Osteocyte (in vitro differentiated cells): ENCODE measurements at places on chromosomes 11 and 22. TPM values are rescaled to one million over a fixed set of nuclear protein-coding genes. Genes with fewer than 3 reads are reported as not detected.
A peak's percentile ranks its signal among the peaks of the same experiment; 100 is the strongest.

The LSP1 gene
- total RNA-seq = 26.9 and 29.5 TPM in 2 replicates

GRCh38 chr11:110984147-110984546 is 261.4 kb upstream of the POU2AF2 start:
- H3K4me3 ChIP-seq = no peak overlapping the region
- no peaks in the 10 kb centered on the region for H3K4me1 ChIP-seq
- H3K36me3 ChIP-seq = no peaks in the 10 kb centered on the region
- no peak overlapping the region for H3K27ac ChIP-seq
- peaks cover 9% of the 10 kb centered on the region for H3K27me3 ChIP-seq
- no peak for DNase-seq

The SEPTIN3 gene
- total RNA-seq = 0.42 and 0.46 TPM in 2 replicates

The IFITM10 gene
- 13.5 and 24.0 TPM in 2 replicates for total RNA-seq

DNA sequence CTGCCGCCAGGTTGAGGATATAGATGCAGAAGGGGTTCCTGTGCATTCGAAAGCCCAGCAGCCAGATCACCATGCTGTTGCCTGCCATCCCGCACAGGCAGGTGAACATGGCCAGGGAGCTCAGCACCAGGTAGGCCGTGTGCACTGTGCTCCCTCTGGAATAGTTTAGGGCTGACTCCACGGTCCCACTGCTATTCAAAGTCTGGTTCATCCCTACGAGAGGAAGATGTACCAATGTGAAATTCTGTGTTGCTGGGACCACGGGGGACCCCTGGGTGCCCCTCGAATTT is at the start of gene MRGPRD:
Gene MRGPRD, minus strand, starts transcription at position 211 of the 290 bp plus-strand sequence. Its CDS starts 0 bp downstream, at position 211.
- no peaks in the 10 kb centered on the region for H3K36me3 ChIP-seq
- H3K27ac ChIP-seq = no peak within 1 kb of the TSS
- H3K4me3 ChIP-seq = no peak within 1 kb of the TSS
- peak; percentile 54 for DNase-seq

GRCh38 chr11:28114731-28115130 is 6.5 kb downstream of the METTL15 start:
- H3K36me3 ChIP-seq = peaks cover 16% of the 10 kb centered on the region
- no peak overlapping the region for H3K4me3 ChIP-seq
- no peak for DNase-seq
- H3K27me3 ChIP-seq = no peaks in the 10 kb centered on the region

DNA sequence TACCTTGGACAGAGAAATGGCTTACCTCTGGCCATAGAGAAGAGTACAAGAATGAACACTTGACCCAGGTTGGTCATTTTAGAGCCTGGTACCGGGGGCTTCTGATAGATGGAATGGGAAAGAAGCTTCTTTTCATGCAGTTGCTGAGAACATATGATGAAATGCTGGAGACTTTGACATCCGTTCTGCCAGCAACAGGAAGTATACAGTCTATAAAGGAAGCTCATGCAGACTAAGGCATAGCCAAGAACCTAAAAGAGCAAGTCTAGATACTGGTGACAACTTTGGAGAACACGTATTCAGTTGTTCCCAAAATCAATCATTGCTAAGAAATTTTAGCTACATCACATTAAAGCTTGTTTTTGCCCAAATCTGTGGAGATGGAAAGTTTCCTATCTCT is 894.6 kb downstream of the METTL15 start:
- H3K36me3 ChIP-seq = no peaks in the 10 kb centered on the region
- no peak overlapping the region for H3K4me3 ChIP-seq
- DNase-seq = no peak
- H3K27ac ChIP-seq = no peak overlapping the region
- H3K27me3 ChIP-seq = no peaks in the 10 kb centered on the region
- H3K4me1 ChIP-seq = no peaks in the 10 kb centered on the region

DNA sequence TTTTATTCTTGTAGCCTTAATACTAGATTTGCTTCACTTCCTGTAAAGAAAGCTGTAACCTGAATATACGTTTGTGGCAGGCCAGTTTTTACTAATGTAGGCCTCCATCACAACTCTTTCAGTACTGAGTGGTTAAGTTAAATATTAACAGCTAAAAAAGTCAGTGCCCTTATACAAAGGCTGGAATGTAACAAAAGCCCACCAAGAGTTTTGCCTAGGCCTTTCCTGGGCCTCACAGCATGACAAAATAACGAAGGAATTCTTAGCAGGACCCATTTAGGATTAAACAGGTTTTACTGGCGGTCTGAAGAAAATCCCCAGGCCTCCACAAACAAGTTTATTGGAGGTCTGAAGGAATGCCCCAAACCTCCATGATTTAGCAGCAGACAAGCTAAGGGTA is 43.7 kb downstream of the PIWIL3 start:
- H3K36me3 ChIP-seq = no peaks in the 10 kb centered on the region
- DNase-seq = no peak
- H3K4me1 ChIP-seq = peaks cover 19% of the 10 kb centered on the region
- peaks cover 39% of the 10 kb centered on the region for H3K27me3 ChIP-seq
- H3K27ac ChIP-seq = no peak overlapping the region

- peaks cover 3% of the 10 kb centered on the region for H3K4me1 ChIP-seq
- no peak overlapping the region for H3K4me3 ChIP-seq
- H3K36me3 ChIP-seq = no peaks in the 10 kb centered on the region
- no peak for DNase-seq
- H3K27me3 ChIP-seq = peaks cover 3% of the 10 kb centered on the region
Measured at GRCh38 chr11:23138761-23139160, 278.5 kb upstream of the CCDC179 start.

The C11orf91 gene
- total RNA-seq = 0.75 TPM in 1 of 2 replicates, not detected in the other

The NTM gene
- 82.7 and 84.1 TPM in 2 replicates for total RNA-seq

DNA sequence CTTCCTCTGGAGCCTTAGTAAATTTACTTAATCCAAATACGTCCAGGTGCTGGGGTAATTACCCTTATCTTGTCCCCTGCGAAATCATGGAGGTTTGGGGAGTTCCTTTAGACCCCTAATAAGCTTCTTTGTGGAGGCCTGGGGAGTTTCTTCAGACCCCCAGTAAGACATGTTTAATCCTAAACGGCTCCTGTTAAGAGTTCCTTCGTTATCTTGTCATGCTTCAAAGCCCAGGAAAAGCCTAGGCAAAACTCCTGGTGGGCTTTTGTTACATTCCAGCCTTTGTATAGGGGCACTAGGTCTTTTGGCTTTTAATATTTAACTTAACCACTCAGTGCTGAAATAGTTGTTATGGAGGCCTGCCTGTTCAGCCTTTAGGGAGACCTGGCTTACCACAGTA is 18.1 kb upstream of the PAMR1 start:
- DNase-seq = no peak
- no peak overlapping the region for H3K4me3 ChIP-seq
- no peaks in the 10 kb centered on the region for H3K27me3 ChIP-seq
- H3K36me3 ChIP-seq = no peaks in the 10 kb centered on the region
- H3K4me1 ChIP-seq = peaks cover 39% of the 10 kb centered on the region

DNA sequence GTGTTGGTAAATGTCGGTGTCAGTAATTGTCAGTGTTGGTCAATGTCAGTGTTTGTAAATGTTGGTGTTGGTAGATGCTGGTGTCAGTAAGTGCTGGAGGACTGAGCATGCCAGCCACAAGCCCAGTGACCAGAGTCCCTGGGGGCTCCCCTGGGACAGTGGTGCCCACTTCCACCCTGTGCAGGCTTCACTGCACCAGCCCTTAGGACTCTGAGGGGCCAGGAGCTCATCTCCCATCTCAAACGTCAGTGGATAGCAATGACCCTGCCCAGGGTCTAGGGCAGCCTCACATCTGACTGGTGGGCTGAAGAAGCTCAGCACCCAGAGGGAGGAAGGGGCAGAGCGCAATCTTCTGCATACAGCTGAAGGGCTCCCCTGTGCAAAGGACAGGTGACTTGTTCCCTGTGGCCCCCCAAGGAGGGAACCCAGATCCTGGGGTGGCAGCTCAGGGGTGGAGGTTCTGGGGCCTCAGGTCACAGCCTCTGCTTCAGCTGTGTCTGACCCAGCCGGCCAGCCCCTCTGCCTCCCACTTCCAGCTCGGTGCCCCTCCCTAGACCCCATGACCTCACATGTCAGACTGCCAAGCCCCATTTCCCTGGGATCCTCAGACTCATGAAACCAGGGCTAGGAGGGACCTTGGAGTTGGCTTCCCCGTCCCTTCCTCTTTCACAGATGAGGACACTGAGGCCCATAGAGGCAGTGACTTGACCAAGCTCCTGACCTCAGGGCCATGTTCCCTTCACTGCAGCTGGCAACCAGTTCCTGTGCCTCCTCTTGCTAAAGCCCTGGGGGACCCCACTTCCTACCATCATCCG is 138.4 kb downstream of the CRYBB2 start:
- no peak overlapping the region for H3K4me3 ChIP-seq
- no peak overlapping the region for H3K27ac ChIP-seq
- no peaks in the 10 kb centered on the region for H3K4me1 ChIP-seq
- peaks cover 7% of the 10 kb centered on the region for H3K36me3 ChIP-seq
- DNase-seq = no peak

The PRAME gene
- total RNA-seq = not detected in 2 replicates

DNA sequence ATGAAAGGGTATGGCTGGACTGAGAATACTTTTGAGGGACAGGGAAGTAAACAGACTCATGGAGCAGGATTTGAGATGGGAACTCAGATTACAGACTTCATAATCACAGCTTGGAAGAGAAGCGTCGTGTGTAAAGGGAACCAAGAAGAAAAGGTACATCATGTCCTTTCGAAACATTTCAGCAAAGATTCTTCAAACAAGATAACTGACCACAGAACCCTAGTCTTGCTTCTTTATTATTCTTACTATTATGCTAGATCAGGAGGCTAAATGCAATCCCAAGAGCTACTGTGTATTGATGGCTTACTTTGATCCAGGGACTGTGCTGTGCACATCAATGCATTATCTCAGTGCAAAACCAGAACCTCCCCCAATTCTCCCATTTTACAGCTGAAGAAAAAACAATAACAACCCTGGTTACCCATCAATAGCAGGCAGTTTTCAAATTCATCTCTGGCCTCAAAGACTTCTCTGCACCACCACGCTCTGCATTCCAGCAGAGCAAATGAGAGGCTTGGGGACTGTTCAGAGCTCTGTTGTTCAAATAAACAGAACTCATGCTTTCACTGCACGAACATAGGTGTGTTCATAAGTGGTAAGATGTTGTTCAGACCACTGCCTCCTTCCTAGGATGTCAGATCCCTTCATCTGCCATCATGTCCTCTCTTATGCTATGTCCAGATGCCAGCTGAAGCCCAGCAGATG is 104.8 kb upstream of the NAV2 start:
- H3K4me3 ChIP-seq = no peak overlapping the region
- H3K27ac ChIP-seq = no peak overlapping the region
- no peak for DNase-seq
- H3K27me3 ChIP-seq = no peaks in the 10 kb centered on the region

- H3K36me3 ChIP-seq = peaks cover 20% of the 10 kb centered on the region
- H3K27ac ChIP-seq = peak overlapping the region; percentile 78
- peaks cover 61% of the 10 kb centered on the region for H3K4me1 ChIP-seq
- H3K4me3 ChIP-seq = no peak overlapping the region
- no peak for DNase-seq
Measured at GRCh38 chr22:37496651-37497050, 10.5 kb upstream of the MFNG start.

GRCh38 chr22:23718371-23719165 is 27.8 kb downstream of the RGL4 start:
- H3K36me3 ChIP-seq = peaks cover 7% of the 10 kb centered on the region
- peaks cover 10% of the 10 kb centered on the region for H3K4me1 ChIP-seq
- peak overlapping the region; percentile 27 for H3K4me3 ChIP-seq
- H3K27me3 ChIP-seq = no peaks in the 10 kb centered on the region

- H3K36me3 ChIP-seq = peaks cover 32% of the 10 kb centered on the region
- DNase-seq = no peak
- H3K27me3 ChIP-seq = no peaks in the 10 kb centered on the region
- no peak overlapping the region for H3K27ac ChIP-seq
Measured at GRCh38 chr11:1009991-1010390, 26.5 kb downstream of the MUC6 start.

The TTLL8 gene
- total RNA-seq = not detected in 2 replicates

The OR6T1 gene
- not detected in 2 replicates for total RNA-seq

- no peaks in the 10 kb centered on the region for H3K36me3 ChIP-seq
- H3K4me1 ChIP-seq = peaks cover 25% of the 10 kb centered on the region
- no peaks in the 10 kb centered on the region for H3K27me3 ChIP-seq
Measured at GRCh38 chr11:44780940-44781631, 54.3 kb downstream of the TSPAN18 start.

The KLHL35 gene
- 2.3 and 2.8 TPM in 2 replicates for total RNA-seq

The CDC42EP2 gene
- total RNA-seq = 20.7 and 23.1 TPM in 2 replicates

The RAB39A gene
- total RNA-seq = not detected in 2 replicates

DNA sequence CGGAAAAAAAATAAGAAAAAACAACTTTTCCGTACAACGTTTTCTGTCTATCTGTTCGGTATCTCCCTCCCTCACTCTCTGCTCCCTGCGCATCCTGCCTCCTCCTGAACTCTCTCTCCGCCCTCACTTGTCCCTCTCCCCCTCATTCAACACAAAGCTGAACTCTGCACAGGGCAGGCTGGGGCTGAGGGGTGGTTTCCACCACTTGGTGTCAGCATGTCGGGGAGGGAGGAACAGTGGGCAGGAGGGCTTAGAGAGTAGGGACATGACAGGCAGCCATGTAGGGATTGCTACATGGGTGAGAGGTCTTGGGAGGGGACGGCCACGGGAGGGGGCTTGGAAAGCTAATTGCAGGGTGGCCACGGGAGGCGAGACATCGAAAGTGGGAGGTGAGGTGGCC is 17.6 kb downstream of the SLC22A12 start:
- H3K4me3 ChIP-seq = no peak overlapping the region
- no peak overlapping the region for H3K27ac ChIP-seq
- DNase-seq = no peak

DNA sequence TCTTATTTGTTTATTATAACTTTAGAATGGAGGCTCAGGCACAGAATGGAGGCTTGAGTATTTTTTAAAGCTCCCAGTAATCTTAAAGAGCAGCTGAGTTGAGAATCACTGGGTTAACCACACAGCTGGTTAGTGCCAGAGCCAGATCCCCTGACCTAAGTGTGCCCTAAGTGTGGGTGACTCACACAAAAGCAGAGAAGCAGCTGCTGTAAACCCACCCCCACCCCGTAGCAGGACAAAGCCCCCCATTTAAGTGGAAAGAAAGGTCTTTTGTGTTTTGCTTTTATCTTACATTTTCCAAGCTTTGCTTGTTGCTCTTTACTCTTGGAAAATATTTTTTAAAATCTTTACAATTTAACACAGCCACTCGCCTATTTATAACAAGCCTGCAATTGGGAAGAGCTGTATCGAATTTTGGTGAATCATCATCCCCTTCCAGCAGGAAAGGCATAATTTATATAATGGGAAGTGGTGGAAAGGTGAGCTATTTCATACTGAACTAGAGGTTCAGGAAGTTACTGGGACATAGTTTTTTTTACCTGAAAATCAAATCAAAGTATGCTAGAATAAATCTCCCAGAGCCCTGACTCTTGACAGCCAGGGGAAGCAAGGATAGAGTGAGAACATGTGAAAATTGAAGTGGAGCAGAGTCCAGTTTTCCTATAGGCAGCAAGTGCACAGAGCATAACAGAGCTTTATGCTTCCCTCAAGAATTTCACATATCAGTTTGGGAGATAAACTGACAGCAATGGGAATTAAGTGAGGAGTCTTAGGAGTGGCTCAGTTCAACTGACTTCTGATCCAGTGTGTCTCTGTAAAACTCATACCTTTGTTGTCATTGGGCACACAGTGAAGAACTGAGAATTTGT is 405.7 kb downstream of the AASDHPPT start:
- H3K4me1 ChIP-seq = peaks cover 15% of the 10 kb centered on the region
- peak overlapping the region; percentile 70 for H3K27ac ChIP-seq
- no peaks in the 10 kb centered on the region for H3K27me3 ChIP-seq
- no peaks in the 10 kb centered on the region for H3K36me3 ChIP-seq
